ENCODE measurements at places on chromosomes 3 and 15. TPM values are rescaled to one million over a fixed set of nuclear protein-coding genes. Genes with fewer than 3 reads are reported as not detected.

GRCh38 chr3:123480428-123480827 is 31.5 kb upstream of the ADCY5 start:
- no peak overlapping the region for H3K27ac ChIP-seq
- H3K36me3 ChIP-seq, result no peaks in the 10 kb centered on the region
- DNase-seq, result no peak
- no peaks in the 10 kb centered on the region for H3K4me1 ChIP-seq

DNA sequence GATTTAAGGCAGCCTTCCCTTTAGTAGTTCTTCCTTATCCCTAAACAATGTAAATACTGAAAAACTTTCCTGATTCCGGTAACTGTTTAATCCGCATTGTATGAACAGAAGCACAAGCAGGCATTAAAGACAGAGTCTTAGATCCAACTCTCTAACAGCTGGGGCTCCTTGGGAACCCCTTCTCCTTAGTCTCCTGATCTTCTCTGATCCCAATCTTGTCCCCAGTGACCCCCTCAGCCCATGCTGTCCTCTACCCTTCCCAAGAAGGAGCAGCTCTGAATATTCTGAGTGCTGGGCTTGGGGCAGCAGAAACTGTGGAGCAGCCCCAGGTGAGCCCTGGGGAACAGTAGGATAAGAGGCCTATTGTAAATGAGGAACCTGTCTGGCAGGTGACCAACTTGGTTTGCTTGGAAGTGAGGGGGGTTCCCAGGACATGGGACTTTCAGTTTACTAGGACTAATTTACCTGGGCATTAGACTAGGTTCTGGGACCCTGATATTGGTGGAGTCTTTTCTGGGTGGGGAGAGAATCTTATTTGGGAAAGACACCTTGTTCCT is 13.0 kb upstream of the SLC30A4 start:
- H3K4me3 ChIP-seq, result no peak overlapping the region
- no peaks in the 10 kb centered on the region for H3K36me3 ChIP-seq
- H3K27ac ChIP-seq, result no peak overlapping the region
- H3K4me1 ChIP-seq, result no peaks in the 10 kb centered on the region
- H3K27me3 ChIP-seq, result no peaks in the 10 kb centered on the region
- no peak for DNase-seq

The MORC1 gene
- total RNA-seq, result not detected

The STRC gene
- 0.62 TPM for total RNA-seq

GRCh38 chr15:88187195-88187594 is 69.3 kb downstream of the NTRK3 start:
- no peaks in the 10 kb centered on the region for H3K36me3 ChIP-seq
- H3K4me3 ChIP-seq, result no peak overlapping the region
- H3K27ac ChIP-seq, result no peak overlapping the region

The TPRG1 gene
- total RNA-seq, result 24.5 TPM

- no peak overlapping the region for H3K4me3 ChIP-seq
- peaks cover 35% of the 10 kb centered on the region for H3K4me1 ChIP-seq
- H3K27me3 ChIP-seq, result no peaks in the 10 kb centered on the region
- peak overlapping the region; percentile 89 for H3K27ac ChIP-seq
- no peak for DNase-seq
Measured at GRCh38 chr3:10519236-10519635, 13.8 kb upstream of the ATP2B2 start.

DNA sequence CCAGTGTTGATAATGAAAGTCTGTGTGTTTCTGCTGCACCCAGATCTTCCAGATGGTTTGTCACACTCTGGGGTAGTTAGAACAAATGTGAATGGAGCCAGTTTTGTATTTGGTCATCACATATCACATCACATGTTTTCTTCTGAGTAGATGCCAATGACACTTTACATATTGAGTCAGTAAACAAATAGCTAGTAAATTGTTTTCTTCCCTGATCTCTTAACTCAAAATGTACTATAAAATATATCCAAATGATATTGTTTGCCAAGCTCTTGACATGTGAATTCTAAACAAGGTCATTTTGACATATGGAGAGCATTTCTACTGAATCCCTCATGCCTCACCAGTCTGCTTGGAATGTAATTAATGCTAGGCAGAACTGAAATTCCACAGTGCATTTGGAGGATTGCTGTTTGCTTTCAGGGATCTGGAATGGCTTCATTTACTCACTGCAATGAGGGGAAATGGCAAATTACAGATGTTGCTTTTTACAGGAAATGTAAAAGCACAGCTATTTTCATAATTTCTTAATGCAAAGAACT is 45.0 kb downstream of the PDHB start:
- H3K36me3 ChIP-seq, result peaks cover 3% of the 10 kb centered on the region
- H3K27ac ChIP-seq, result peak overlapping the region; percentile 42
- H3K4me1 ChIP-seq, result peaks cover 7% of the 10 kb centered on the region
- H3K27me3 ChIP-seq, result no peaks in the 10 kb centered on the region

GRCh38 chr15:73844356-73844755 is 29.0 kb upstream of the TBC1D21 start:
- no peak overlapping the region for H3K4me3 ChIP-seq
- H3K4me1 ChIP-seq, result no peaks in the 10 kb centered on the region

GRCh38 chr3:29452934-29453283 is 172.0 kb downstream of the RBMS3 start:
- peak overlapping the region; percentile 47 for H3K27ac ChIP-seq
- peak overlapping the region; percentile 29 for H3K4me3 ChIP-seq
- peaks cover 21% of the 10 kb centered on the region for H3K4me1 ChIP-seq
- no peaks in the 10 kb centered on the region for H3K36me3 ChIP-seq
- no peak for DNase-seq

The EAF2 gene
- total RNA-seq, result 5.3 TPM

The HHLA2 gene
- not detected for total RNA-seq

GRCh38 chr3:134687642-134688041 is 36.8 kb upstream of the KY start:
- peaks cover 21% of the 10 kb centered on the region for H3K4me1 ChIP-seq
- no peaks in the 10 kb centered on the region for H3K36me3 ChIP-seq
- no peak for DNase-seq
- H3K27ac ChIP-seq, result no peak overlapping the region
- H3K27me3 ChIP-seq, result no peaks in the 10 kb centered on the region
- no peak overlapping the region for H3K4me3 ChIP-seq

DNA sequence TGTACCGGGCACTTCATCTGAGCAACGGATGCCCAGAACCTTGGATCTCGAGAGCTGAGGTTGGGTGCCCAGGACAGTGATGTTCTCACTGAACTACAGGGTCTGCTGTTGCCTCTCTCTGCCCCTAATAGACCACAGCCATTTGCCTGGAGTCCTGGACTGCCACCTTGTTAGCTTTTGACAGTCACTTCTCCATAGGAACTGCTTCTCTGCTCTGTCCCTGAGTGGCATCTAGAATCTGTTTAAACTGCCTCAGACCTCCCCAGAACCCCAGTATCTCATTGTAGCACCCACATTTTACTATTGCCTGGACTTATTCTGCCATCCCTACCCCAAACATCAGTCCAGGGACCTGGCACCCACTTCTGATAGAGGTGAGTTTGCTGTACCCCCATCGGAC is 194.4 kb downstream of the SLCO3A1 start:
- no peak overlapping the region for H3K27ac ChIP-seq
- no peak for DNase-seq
- H3K4me3 ChIP-seq, result no peak overlapping the region
- H3K27me3 ChIP-seq, result no peaks in the 10 kb centered on the region

GRCh38 chr15:101063891-101064794 is 145.0 kb downstream of the LRRK1 start:
- H3K4me1 ChIP-seq, result no peaks in the 10 kb centered on the region
- DNase-seq, result no peak
- no peaks in the 10 kb centered on the region for H3K27me3 ChIP-seq

The CLDN16 gene
- not detected for total RNA-seq

The PEX5L gene
- not detected for total RNA-seq

The PLOD2 gene
- total RNA-seq, result 7.7 TPM

GRCh38 chr3:36933540-36934296 is 11.1 kb downstream of the TRANK1 start:
- H3K4me1 ChIP-seq, result no peaks in the 10 kb centered on the region
- no peaks in the 10 kb centered on the region for H3K36me3 ChIP-seq
- H3K4me3 ChIP-seq, result no peak overlapping the region
- H3K27me3 ChIP-seq, result no peaks in the 10 kb centered on the region
- no peak for DNase-seq

The CILP gene
- total RNA-seq, result 5.6 TPM

GRCh38 chr3:123067689-123068600 is 1.1 kb downstream of the PDIA5 start:
- H3K4me1 ChIP-seq, result peaks cover 11% of the 10 kb centered on the region
- no peak for DNase-seq
- peak overlapping the region; percentile 97 for H3K4me3 ChIP-seq
- H3K27me3 ChIP-seq, result no peaks in the 10 kb centered on the region
- H3K27ac ChIP-seq, result peak overlapping the region; percentile 83

GRCh38 chr3:112011376-112011940 is 12.7 kb downstream of the TAGLN3 start:
- H3K36me3 ChIP-seq, result no peaks in the 10 kb centered on the region
- no peak overlapping the region for H3K4me3 ChIP-seq
- H3K27ac ChIP-seq, result no peak overlapping the region
- no peaks in the 10 kb centered on the region for H3K27me3 ChIP-seq
- no peak for DNase-seq

The CMTM8 gene
- 0.97 TPM for total RNA-seq

DNA sequence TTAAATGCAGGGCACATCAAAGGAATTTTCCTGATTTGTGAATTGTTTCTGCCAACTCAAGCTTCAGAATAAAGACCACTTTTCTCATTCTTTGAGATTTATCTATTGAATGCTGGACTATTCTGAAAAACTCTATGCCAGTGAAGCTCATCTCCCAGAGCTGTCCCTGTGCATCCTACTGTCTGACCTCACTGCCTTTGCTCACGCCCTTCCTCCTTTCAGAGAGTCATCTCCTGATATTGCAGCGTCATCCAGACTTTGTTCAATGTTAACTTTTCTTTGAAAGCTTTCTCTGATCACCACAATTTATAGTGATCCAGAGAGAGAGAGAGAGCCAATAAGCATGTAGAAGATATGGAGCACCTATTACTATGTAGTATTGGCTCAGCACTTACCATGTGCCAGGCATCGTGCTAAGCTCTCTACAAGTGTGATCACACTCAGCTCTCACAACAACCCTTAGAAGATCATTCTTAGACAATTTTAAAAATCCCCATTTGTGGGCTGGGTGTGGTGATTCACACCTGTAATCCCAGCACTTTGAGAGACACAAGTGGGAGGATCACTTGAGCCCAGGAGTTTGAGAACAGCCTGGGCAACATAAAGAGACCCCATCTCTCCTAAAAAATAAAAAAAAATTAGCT is 30.2 kb upstream of the TLE3 start:
- H3K36me3 ChIP-seq, result no peaks in the 10 kb centered on the region
- no peaks in the 10 kb centered on the region for H3K27me3 ChIP-seq
- no peak for DNase-seq
- peaks cover 8% of the 10 kb centered on the region for H3K4me1 ChIP-seq
- no peak overlapping the region for H3K27ac ChIP-seq
- no peak overlapping the region for H3K4me3 ChIP-seq

- no peaks in the 10 kb centered on the region for H3K36me3 ChIP-seq
- H3K4me3 ChIP-seq, result no peak overlapping the region
- H3K4me1 ChIP-seq, result no peaks in the 10 kb centered on the region
- H3K27ac ChIP-seq, result no peak overlapping the region
- no peaks in the 10 kb centered on the region for H3K27me3 ChIP-seq
Measured at GRCh38 chr15:62324382-62324781, 159.3 kb upstream of the C2CD4B start.

GRCh38 chr3:14672588-14672987 is 2.4 kb upstream of the C3orf20 start:
- H3K4me3 ChIP-seq, result no peak overlapping the region
- H3K27ac ChIP-seq, result no peak overlapping the region
- H3K27me3 ChIP-seq, result no peaks in the 10 kb centered on the region
- DNase-seq, result no peak

GRCh38 chr3:146218880-146219866 is 31.7 kb downstream of the PLSCR4 start:
- no peak overlapping the region for H3K4me3 ChIP-seq
- H3K27ac ChIP-seq, result no peak overlapping the region
- no peak for DNase-seq
- H3K27me3 ChIP-seq, result no peaks in the 10 kb centered on the region
- no peaks in the 10 kb centered on the region for H3K4me1 ChIP-seq

DNA sequence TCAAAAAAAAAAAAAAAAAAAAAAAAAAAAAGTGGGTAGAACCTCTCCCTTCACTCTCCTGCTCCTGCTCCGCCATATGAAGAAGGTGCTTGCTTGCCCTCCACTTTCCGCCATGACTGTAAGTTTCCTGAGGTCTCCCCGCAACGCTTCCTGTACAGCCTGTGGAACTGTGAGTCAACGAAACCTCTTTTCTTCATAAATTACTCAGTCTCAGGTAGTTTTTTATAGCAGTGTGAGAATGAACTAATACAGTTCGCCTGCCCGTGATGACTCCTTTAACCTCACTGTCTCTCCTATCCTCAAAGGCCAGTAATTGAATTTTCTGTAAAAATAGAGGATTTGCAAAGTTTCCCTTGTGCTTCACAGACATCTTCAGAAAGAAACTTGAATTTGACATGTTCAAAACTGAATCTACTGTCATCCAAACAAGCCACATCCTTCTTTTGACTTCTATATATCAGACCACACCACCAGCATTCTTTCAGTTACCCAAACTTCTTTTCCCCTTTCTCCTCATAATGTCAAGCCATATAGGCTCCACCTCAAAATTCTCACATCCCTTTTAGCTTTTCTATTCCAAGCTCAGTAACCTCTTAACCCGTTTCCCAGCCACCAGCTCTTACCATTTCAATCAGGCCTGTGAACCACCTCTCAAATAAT is 44.3 kb downstream of the P2RY1 start:
- no peak overlapping the region for H3K27ac ChIP-seq
- H3K27me3 ChIP-seq, result no peaks in the 10 kb centered on the region
- H3K4me3 ChIP-seq, result no peak overlapping the region
- no peaks in the 10 kb centered on the region for H3K36me3 ChIP-seq
- no peaks in the 10 kb centered on the region for H3K4me1 ChIP-seq

The KLHL40 gene
- 281 TPM for total RNA-seq

The GRK7 gene
- total RNA-seq, result not detected

The LRRC34 gene
- total RNA-seq, result 0.40 TPM

- H3K27me3 ChIP-seq, result no peaks in the 10 kb centered on the region
- DNase-seq, result no peak
- H3K36me3 ChIP-seq, result no peaks in the 10 kb centered on the region
- no peak overlapping the region for H3K4me3 ChIP-seq
- no peak overlapping the region for H3K27ac ChIP-seq
- no peaks in the 10 kb centered on the region for H3K4me1 ChIP-seq
Measured at GRCh38 chr15:67855842-67856241, 16.0 kb upstream of the RNU6-1 start.

DNA sequence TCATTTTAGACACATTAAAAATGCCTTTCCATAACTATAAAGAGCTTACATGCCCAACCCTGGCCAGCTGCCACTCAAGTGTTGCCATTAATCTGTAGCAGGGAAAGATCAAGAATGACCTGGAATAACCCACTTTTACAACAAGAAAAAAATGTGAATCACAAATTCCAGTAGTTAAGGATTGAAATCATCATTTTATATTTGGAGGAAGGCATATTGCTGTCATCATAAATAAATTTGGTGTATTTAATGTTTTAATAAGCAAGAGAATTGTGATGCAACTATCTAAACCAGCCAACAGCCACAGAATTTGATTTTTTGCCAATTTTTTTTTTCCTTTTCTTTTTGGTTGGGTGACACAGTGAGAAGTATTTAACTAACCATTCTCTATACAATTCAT is 240.0 kb upstream of the SEMA6D start:
- H3K36me3 ChIP-seq, result no peaks in the 10 kb centered on the region
- H3K4me1 ChIP-seq, result peaks cover 18% of the 10 kb centered on the region
- DNase-seq, result no peak
- H3K4me3 ChIP-seq, result no peak overlapping the region
- H3K27ac ChIP-seq, result no peak overlapping the region
- no peaks in the 10 kb centered on the region for H3K27me3 ChIP-seq

The IMPG2 gene
- total RNA-seq, result 0.17 TPM

The GABRR3 gene
- total RNA-seq, result not detected

Measured in psoas muscle (tissue), 8 donors.